ENCODE measurements at places on chromosomes 4 and X.

- no peak for DNase-seq
Observed at GRCh38 chr4:38137080-38137479, 176.9 kb downstream of the PTTG2 start.

DNA sequence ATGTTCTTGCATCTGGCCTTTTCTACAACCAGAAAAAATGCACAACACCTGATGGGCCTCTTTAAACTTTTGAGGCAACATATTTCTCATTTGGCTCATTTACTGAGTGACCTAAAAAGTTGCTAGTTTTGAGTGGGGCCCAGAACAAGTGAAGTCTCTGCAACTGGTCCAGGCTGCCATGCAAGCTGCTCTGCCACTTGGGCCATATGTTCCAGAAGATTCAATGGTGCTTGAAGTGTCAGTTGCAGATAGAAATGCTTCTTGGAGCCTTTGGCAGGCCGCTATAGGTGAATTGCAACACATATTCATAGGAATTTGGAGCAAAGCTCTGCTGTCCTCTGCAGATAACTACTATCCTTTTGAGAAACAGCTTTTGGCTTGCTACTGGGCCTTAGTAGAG, 66.4 kb upstream of the RLIM start:
- no peak for DNase-seq

- DNase-seq, result no peak
Observed at GRCh38 chr4:48250980-48251379, 18.7 kb downstream of the TEC start.

GRCh38 chr4:102843273-102843672, 15.9 kb upstream of the UBE2D3 start:
- DNase-seq, result no peak

- no peak for DNase-seq
Observed at GRCh38 chr4:64417974-64418373, 8.7 kb upstream of the TECRL start.

GRCh38 chr4:139692309-139693012, 26.8 kb downstream of the MGST2 start:
- no peak for DNase-seq

GRCh38 chr4:154836513-154836912, 55.4 kb downstream of the RBM46 start:
- DNase-seq, result no peak

- no peak for DNase-seq
Observed at GRCh38 chr4:139550724-139551429, 5.1 kb downstream of the SETD7 start.

DNA sequence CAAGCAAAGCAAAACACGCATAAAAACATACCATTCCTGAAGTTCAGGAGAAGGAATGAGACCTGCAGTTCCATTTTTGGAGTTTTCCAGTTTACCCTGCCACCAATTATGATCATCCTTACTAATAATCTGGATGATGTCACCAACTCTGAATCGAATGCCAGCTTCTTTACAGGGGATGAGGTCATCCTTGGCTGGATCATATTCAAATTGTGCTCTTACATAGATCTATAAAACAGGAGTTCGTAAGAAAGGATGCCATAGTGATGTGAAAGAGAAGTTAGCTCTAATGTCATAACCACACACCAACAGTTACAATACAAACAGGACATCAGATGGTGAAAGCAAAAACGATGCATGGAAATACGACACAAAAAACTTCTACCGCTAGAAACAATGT, 106.5 kb downstream of the NYX start:
- DNase-seq, result no peak

- no peak for DNase-seq
Observed at GRCh38 chr4:125762537-125762936, 447.8 kb downstream of the FAT4 start.

- DNase-seq, result no peak
Observed at GRCh38 chrX:32421266-32421665, 790.1 kb downstream of the DMD start.

DNA sequence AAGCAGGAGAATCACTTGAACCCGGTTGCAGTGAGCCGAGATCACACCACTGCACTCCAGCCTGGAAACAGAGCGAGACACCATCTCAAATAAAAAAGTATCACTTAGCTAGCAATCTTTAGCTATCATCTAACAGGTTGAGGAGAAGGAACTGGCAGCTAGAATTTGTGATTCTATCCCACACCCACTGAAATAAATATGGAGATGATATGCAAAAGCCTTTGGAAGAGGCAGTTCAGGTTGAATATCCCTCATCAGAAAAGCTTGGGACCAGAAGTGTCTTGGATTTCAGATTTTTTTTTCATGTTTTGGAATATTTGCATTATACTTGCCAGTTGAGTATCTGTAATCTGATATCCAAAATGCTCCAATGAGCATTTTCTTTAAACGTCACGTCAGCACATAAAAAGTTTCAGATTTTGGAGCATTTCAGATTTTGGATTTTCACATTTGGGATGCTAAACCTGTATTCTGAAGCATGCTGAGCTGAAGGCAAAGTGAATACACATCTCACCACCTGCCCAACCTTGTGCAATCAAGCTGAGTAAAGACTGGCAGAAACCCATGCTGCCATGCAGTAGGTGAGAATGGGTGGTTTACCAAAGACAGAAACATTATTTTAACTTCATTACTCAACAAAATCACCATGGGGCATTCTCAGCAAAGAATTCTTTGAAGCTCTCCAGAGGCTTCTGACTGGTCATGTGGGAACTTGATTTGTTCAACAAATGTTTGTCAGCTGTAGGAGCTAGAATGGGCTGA, 159.3 kb downstream of the SH3KBP1 start:
- no peak for DNase-seq

DNA sequence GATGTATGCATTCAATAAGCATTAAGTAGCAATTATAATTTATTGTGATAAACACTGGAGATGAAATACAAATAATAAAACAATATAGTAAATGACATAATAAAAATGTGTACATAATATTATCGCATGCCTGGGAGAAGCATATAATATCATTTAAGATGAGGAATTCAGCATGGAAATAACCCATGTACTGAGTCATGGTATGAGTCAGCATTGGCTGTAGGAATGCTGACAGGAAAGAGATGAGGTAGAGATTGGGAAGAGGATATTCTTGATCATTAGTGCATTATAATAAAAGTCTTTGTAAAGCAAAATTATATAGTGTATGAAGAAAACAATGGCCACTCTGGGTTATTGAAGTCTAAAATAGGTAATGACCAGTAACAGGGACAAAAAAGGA, 82.8 kb downstream of the MAGEB10 start:
- no peak for DNase-seq

DNA sequence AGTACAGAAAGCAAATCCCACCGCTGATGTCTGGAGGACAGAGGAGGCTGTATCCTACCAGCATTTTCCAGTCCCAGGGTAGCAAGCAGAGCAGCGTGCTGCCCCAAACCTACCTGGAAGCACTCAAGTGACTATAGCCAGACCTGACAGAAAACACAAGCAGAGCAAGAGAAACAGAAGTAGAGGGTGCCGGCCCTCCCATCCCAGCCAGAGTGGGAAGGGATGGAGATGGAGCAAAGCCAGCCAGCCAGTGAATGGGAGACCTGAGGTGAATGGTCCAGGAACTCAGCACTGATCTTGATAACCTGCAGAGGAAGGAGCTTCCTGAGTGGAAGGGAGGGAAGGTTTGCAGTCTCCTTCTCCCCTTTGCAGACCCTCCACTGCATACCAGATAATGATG, 185.2 kb downstream of the MAML3 start:
- no peak for DNase-seq

DNA sequence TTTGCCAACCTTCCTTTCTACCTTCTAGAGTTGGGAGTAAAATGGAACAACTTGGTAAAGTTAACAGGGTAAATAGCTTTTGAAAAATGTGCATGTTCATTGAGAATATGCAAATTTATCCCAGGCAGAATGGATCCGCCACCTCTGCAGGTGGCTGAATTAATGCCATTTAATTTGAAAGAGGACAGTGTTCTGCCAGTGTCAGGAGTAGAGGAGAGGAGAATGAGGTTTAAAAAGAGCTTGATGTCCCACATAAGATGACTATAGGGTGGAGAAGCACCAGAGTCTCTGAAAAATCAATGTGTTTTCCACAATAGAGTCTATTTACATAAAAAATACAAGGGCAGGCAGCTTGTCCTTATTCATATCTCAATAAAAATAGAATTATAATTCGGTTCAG, 1804.3 kb upstream of the PCDH10 start:
- DNase-seq, result no peak

DNA sequence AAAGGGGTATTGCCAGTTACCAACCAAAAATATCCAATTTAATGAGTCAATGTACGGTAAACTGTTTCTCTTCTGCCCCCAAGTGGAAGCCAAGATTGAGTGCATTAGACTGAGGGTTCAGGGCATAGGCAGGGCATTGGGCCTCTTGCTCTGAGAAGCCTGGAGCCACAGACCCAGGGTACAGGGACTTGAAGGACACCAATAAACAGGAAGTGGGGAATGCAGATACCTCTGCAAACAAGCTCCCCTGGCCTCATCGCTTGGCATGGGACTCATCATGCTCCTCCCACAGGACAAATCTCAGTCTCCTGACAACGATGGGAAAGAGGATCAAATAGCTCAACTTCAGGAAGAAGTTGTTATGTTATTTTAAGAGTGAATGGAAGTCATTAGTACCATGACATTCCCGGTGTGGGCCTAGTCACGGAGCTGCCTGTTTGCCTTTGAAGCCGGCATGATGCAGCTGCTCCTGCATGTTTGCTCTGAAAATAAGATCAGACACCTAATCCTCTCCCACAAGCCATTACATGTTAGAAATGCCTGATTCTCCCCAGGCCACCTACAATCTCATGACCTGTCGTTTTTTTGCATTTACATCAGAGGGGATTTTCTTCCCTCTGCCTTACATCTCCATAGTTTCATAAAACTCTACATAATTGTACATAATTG, 224.2 kb downstream of the RCHY1 start:
- DNase-seq, result peak; percentile 10

DNA sequence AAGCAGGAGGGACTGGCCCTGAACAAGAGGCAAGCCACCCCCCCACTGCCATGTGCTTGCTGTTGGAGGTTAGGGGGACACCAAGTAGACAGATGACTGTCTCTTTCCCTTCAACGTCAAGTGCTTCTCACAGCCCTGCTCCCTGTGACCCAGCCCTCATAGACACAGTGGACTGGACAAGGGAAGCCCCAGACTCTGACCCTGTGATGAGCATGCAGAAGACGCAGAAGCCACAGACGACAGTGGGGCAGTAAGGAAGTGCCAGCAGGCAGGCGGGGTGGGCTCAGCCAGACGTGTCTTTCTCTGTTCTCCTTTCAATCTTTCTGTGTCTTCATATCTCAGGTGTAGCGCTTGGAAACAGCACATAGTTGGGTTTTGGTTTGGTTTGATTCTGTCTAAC, 2.4 kb upstream of the L1CAM start:
- no peak for DNase-seq

GRCh38 chr4:129327637-129328036, 231.7 kb downstream of the C4orf33 start:
- no peak for DNase-seq

DNA sequence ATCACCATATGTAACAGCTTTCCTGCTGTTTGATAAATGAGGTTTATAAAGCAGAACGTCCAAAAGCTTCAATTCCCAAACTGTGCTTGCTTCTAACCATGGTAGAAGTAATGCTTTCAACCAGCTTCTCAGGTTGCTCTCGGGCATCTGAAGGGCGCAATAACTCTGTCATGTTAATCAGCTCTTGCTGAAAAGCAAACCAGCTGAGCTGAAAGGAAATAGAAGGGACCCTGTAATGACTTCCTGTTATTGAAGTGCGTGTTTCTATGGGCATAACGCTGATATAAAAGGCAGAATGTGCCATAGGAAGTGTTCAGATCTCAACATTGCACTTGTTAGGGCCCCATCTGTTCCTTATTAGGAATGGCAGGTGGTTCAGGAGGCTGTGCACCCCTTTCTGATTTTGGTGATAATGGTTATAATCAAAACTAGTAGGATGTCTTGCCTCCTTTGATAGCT, 21.2 kb downstream of the HERC3 start:
- DNase-seq, result peak; percentile 75

GRCh38 chr4:80806472-80806871, 224.0 kb upstream of the BMP3 start:
- no peak for DNase-seq

- peak; percentile 1 for DNase-seq
Observed at GRCh38 chr4:116599859-116600258, 485.5 kb downstream of the TRAM1L1 start.

- no peak for DNase-seq
Observed at GRCh38 chr4:17504081-17504480, 7.8 kb downstream of the QDPR start.

DNA sequence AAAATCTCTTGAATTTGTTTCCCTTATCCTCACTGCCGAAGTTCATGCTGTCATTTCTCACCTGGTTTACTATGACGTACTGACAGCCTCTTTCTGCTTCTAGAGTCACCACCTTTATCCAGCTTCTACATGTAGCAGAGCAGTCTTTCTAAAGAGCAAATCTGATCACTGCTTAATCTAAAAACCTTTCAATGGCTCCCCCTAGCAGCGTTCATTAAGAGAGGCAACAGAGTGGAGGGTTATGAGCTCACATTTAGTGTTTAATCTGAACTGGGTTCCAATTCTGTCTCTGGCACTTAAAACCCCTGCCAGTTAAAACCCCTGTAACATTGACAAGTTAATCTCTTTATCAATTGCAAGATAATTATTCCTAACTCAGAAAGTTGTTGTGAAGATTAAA, 4.4 kb downstream of the RBPJ start:
- DNase-seq, result peak; percentile 49

GRCh38 chr4:16687011-16687410, 211.4 kb downstream of the LDB2 start:
- DNase-seq, result no peak

GRCh38 chr4:7207628-7208231, 15.4 kb downstream of the SORCS2 start:
- DNase-seq, result no peak

GRCh38 chrX:149948016-149948415, 9.7 kb upstream of the EOLA2 start:
- no peak for DNase-seq

- no peak for DNase-seq
Observed at GRCh38 chr4:139658185-139658584, 7.4 kb upstream of the MGST2 start.

GRCh38 chr4:143514901-143515300, 1.4 kb downstream of the SMARCA5 start:
- DNase-seq, result no peak

DNA sequence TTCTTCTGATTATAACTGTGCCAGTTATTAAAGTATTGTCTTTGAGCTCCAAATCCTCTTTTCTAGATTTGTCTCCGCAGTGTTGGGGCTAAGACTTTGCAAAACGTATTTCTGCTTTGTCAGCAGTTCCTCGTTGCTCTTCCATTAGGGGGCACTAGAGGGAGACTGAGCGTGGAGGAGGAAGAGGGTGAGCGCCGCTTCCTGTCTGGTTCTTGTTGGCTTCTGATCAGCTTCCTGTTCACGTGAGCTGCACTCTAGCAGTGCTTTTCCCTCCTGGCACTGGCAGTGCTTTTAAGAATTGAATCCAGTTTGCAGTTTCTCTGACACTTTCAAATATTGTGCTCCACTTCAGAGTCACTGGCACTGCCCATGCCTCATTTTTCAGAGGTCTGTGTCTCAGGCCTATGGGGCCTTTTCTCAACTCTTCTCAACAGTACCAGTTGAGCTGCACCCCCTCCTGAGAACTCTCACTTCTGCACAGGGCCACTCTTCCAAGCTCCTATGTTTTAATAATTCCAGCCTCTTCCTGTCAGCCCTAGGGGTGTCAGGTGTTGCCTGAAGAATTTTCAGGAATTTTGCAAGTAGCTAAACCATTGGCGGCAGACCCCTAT, 54.4 kb upstream of the LCORL start:
- DNase-seq, result peak; percentile 64

Measured in Jurkat, Clone E6-1 (cell line).